ENCODE measurements at places on chromosomes 13 and 19.

DNA sequence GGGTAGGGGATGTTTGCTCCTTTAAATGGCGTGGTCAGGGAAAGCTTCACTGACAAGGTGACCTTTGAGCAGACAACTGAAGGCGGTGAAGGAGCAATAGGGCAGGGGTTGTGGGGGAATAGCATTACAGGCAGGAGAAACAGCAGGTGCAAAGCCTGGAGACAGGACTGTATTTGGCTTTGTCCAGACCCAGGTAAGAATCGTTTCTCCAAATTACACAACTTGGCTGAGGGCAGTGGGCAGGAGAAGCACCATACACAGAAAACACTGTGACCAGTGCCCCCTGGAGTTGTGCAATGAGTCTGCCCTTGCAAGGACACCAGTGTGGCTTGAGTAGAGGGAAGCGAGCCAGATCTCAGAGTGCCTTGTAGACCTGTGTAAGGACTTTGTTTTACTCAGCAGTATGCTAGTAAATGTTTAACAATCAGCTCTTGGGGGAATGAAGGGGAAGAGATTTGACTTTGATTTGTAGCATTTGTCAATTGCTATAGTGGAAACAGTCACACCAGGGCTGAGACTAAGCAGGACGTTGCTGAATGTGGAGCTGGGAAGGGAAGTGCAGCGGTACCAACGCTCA, 360.0 kb downstream of the DCT start:
- no peak for DNase-seq

GRCh38 chr13:41019578-41020347, 647 bp upstream of the ELF1 start:
- no peak for DNase-seq

GRCh38 chr13:60620611-60621395, 223.8 kb downstream of the TDRD3 start:
- DNase-seq = no peak

DNA sequence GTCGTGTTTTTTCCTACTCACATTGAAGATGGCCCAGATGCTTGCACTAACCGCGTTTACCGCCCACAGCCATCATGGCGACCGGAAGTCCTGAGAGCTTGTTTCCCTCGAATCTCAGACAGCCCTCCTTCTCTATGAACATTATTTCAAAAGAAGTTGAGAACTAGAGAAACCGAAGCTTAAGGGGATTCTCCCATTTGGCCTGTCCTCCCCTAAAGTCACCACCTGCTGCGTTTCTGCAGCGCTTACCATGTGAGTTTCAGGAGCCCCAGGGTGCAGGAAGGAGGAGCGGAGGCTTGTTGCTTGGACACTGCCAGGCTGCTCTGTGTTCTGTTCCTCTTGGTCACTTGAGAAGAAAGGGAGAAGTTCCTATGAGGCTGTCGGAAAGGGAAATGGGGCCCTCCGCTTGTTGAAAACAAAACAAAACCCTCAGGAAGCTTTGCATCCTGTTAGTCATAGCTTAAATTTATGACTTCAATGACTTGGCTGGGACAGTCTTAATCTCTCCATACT, 6.2 kb downstream of the CARD8 start:
- no peak for DNase-seq

- DNase-seq = no peak
Measured at GRCh38 chr19:54475706-54476105, 2.6 kb upstream of the CDC42EP5 start.

GRCh38 chr19:38944981-38945506, 14.3 kb downstream of the MRPS12 start:
- DNase-seq = no peak

- DNase-seq = no peak
Measured at GRCh38 chr13:94291631-94292322, 187.7 kb downstream of the DCT start.

GRCh38 chr13:31733647-31734046, 5.7 kb upstream of the RXFP2 start:
- DNase-seq = no peak

DNA sequence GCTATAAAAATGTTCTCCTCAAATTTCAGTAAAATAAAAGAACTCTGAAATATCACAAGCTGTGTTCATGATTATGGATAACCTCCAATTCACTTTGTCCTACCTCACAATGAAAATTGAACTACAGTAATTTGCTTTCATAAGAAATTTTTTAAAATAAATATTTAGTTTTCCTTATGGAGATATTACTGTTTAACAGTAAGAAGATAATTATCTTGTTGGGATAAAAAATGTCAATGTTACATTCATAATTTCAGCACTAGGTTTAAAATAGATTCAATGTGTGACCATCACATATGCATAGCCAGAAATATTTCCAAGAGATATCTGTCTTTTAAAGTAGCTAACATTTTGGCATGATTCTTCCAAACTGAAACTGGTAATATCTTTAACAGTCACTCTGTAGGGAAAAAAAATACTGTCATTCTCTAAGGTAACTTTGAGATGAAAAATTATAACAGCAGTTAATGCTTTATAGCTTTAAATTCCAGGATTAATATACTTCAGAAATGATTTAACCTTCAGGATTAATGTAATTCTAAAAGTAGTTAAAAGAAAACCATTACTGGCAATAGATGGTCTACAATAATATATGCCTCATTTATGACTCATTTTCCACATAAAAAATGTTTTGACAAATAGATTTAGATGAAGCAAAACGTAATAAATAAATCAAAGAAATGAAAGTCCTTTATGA, 91.3 kb downstream of the SPRY2 start:
- no peak for DNase-seq

DNA sequence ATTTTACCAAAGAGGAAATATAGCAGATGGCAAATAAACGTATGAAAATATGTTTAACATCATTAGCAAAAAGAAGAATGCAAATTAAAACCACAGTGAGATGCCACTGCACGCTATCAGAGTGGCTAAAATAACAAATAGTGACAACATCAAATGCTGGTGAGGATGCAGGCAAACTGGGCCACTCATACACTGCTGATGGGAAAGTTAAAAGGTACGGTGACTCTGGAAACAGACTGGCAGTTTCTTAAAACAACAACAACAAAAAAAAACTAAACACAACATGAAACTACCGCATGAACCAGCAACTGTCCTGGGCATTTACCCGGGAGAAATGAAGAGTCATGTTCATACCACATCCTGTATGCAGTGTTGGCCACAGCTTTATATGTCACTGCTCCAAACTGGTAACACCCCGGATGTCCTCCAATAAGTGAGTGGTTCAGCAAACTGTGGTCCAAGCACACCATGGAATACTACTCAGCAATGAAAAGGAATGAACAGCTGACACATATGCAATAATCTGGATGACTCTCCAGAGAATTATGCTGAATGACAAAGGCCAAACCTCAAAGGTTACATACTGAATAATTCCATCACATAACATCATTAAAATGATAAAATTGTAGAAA, 22.3 kb downstream of the EPS15L1 start:
- DNase-seq = no peak

- no peak for DNase-seq
Measured at GRCh38 chr13:111944171-111944583, 122.8 kb upstream of the SOX1 start.

- DNase-seq = no peak
Measured at GRCh38 chr19:44960906-44961728, 5.9 kb downstream of the CLPTM1 start.

DNA sequence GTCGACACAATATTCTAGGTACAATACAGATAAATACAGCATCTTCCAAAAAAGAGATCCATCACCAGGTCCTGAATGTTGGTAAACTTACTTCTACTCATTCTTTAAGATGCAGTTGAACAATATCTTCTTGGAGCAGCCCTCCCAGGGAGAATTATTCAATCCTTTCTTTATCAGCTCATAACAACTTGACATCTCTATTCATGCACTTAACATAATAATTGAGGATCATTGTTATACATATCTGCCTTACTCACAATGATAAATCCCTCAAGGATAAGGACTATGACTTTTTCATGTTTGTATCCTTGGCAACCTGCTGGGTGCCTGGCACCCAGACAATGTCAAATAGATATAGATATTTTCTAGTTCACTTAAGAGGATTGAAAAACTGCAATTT, 219.5 kb downstream of the POU4F1 start:
- DNase-seq = no peak

DNA sequence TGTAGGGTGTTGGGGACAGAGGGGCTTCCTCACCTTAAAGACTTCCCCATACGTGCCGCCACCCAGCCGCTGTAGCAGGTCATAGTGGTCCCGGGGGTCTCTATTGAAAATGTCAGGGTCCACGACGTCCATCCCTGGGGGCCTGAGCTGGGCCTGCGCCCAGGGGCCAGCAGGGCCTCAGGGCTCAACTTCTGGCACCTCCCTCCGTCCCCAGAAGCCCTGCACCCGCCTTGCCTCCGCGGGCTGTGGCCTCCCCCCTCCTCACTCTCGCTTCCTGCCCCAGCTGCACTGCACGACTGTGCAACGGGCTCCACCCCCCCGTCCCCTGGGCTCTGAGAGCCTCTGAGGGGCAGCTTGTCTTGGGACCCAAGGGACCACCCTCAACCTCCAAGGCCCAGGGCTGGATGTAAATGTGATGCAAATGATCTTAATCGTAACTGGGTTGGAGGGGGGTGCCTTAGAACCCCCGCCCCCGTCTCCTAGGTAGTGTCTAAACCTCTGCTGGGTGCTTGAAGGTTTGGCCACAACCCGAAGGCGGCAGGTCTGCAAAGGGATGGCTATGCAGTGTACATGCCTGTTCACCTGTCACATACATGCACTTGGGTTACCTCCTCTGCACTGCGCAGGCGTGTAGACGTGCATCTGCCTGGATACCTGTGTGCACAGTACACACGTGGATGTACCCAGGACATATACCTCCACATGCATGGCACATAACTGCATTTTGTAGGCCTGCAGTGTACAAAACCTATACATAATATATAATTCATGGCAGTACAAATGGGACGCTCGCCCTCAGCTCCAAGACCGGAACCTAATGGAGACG, at the start of gene MAP4K1:
Gene MAP4K1, minus strand, starts transcription at position 190 of the 826 bp plus-strand sequence. Its CDS starts 58 bp downstream, at position 132.
- DNase-seq = no peak

DNA sequence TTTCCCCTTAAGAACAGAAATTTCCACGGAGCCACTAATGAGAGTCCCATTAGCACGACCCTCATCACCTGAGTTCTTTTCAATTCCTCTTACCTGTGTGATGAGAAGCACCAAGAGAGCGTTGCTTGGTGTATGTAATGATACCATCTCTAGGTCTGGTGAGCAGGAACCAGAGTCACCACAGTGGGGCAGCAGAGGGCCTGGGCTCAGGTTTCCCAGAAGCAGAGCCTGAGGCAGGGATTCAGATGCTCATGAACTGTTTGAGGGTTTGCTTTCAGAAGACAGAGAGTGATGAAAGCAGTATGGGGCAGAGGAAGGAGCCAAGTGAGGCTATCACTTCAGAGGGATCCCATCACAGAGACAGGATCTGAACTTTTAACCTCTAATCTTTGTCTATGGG, 3.1 kb upstream of the PTPRH start:
- no peak for DNase-seq

DNA sequence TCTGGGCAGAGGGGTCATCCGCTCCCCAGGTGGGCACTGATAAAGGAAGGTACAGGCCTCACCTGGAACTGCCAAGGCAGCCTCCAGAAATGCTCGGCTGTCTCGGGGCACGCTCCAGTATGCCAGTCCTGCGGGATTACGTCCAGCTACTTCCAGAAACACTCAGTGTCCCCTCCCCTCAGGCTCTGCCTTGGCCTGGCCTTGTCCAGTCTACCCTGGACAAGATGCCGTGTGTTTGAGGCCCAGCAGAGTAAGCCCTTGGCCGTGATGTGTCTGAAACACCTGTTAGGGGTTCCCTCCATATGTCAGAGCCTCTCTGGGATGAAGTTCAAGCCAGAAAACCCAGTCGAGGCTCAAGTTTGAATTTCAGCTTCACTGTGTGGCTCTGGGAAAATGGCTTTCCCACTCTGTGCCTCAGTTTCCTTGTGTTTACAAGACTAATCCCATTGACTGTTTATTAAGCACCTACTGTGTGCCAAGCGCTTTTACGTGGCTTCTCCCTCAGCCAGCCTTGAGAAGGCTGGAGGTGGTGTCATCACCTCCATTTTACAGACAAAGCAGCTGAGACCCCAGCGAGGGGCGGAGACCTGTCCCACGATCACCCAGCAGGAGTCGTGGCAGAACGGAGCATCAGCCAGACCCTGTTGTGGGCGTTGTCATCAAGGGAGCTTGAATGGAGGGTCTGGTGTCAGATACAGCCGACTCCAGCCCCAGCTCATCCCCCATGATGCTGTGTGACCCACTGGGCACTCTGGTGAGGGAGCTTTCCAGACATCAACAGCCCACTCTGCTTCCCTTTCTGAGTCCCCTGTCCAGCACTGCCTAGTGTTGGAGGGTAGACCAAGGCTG, 2.0 kb upstream of the PIK3R2 start:
- DNase-seq = no peak

DNA sequence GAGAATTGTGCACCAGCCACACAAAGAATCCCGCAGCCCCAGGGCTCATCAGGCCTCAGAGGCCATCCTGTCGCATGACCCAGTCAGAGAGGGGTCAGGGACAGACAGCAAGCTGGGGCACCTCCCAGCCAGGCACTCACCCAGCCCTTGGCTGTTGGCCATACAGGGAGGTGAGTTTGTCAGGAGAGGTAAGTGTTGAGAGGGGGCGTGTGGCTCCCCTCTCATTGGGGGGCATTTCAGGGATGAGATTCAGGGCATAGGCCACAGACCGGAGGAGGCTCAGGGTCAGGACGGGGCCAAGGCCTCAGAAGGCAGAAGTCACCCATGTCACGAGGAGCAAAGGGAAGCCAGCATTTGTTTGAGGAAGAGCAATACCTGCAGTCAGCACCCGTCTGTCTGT, 37.1 kb downstream of the MYO9B start:
- no peak for DNase-seq

DNA sequence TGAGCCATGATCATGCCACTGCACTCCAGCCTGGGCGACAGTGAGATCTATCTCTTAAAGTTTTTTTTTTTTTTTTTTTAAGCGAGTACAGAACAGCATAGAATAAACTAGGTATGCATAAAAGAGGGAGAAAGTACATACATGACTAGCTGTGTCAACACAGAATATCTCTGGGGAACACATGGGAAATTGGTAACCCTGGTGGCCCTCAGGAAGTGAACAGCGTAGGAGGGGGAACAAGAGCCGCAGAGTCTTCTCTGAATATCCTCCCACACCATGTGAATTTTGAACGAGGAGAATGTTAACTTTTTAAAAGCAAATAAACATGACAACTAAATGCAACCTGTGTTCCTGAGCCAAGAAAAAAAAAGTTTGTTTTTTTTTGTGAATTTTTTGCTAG, 15.2 kb downstream of the PHLDB3 start:
- no peak for DNase-seq

DNA sequence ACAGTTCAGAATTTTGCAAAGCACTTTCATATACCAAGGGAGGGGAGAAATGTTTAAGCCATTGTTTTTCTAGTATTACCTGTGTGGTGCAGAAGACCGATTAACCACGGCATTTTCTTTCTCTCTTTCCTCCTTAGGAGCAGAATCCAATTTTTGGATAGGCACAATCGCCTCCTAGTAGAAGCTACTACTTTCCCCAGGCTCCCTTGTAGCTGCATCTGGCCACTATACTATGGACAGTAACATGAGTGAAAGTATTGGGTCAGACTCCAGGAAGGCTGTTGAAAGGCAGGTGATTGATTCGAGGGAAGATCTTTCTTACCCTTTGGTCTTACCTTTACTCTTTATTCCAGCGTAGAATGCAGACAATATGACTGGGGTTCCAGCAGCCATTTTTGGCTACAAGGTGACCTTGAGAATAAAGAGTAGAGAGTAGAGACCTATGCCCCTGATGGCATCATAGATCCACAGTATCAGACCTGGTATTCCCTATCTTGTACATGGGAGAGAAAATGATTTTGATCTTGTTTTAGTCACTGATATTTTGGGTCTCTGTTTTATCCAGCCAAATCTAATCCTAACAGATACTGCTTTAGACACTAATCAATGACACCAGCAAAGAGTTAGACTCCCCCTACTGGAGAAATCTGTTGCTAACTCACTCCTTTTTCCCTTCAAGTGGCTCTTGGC, 77.0 kb downstream of the LRRC63 start:
- DNase-seq = peak; percentile 31

Measured in fibroblast of gingiva (primary cell).